NCI-H526 (cell line): ENCODE measurements at places on chromosomes 6 and 20.
A peak's percentile ranks its signal among the peaks of the same experiment; 100 is the strongest.

- no peak for DNase-seq
Observed at GRCh38 chr20:41108531-41108930, 28.8 kb upstream of the PLCG1 start.

GRCh38 chr6:163260111-163260895 lies 154.2 kb upstream of the QKI start:
- DNase-seq, result peak; percentile 83

DNA sequence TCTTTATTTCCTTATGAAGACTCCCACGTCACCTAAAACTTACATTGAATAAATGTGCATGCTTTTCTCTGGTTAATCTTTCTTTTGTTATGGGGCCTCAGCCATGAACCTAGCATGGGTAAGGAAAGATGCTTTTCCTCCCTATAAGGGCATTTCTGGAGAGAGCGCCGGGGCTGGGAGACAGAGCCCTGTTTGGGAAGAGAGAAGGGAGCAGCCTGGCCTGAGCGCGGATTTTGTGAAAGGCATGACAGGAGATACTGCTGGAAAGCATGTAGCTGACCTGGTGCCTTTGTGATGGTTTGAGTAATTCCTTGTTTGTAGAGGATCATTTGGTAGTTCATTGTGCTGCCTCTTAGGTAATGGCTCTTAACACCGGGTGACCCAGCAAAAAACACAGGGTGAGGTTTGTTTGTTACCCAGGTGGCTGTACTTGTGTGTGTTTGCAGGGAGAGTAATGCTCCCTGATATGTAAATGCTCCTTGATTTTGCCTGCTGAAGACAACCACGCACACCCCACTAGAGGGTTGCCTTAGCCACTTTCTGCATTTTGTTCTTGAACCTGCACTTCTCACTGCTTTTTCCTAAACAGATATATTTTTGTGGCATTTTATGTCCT lies 59.2 kb downstream of the ANKRD6 start:
- DNase-seq, result peak; percentile 12

GRCh38 chr6:11177271-11177670 lies 55.2 kb downstream of the NEDD9 start:
- no peak for DNase-seq

DNA sequence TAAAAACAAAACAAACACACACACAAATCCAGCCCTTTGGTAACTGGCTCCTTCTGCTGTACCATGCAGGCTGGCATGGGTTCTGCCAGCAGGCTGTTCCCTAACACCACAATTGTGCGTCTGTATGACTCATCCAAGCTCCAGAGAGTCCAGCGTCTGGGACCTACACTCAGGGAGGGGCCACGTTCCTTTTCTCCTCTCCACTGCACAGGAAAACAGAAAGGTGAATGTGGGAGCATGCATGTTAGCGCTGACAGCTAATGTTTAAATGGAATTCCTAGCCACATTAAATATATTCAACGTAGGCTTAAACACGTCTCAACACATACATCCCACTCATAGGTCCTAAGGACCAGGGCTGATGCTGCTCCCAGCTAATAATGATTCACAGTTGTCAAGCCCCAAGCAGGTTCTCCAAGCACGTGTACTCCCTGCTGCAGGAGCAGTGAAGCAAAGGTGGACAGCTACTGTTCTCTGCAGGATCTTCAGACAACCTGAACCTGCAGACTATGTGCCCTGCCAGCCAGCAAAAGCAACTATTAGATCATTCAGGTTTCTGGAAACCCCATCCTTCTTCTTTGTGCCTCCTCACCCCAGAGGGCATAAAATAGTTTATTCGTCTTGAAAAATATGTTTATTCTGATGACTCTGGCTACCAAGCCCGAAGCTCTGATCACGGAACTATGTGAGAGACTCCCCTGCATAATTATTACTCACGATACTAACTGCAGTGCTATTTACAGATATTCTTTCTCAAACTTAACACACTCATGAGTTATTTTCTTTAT lies 20.9 kb downstream of the MAP1LC3A start:
- DNase-seq, result no peak
